Pericardium fibroblast (primary cell): ENCODE measurements at places on chromosomes 7 and 10. TPM values are rescaled to one million over a fixed set of nuclear protein-coding genes. Genes with fewer than 3 reads are reported as not detected.

Gene PTPRZ1
- total RNA-seq = 0.34 and 2.7 TPM in 2 replicates

Gene DNAJC2
- 14.9 and 21.7 TPM in 2 replicates for total RNA-seq

Gene ZNF853
- total RNA-seq = 2.9 and 3.3 TPM in 2 replicates

Gene PGAM2
- 0.26 and 0.47 TPM in 2 replicates for total RNA-seq

Gene MLXIPL
- 0.34 TPM in 1 of 2 replicates, not detected in the other for total RNA-seq

Gene NSUN5
- 11.8 and 22.1 TPM in 2 replicates for total RNA-seq
